A673 (cell line): ENCODE measurements at places on chromosomes 1 and 21. TPM values are rescaled to one million over a fixed set of nuclear protein-coding genes. Genes with fewer than 3 reads are reported as not detected.

The TNFSF4 gene
- total RNA-seq = 0.20 and 0.21 TPM in 2 replicates

The OSCP1 gene
- total RNA-seq = 5.7 and 10.6 TPM in 2 replicates

DNA sequence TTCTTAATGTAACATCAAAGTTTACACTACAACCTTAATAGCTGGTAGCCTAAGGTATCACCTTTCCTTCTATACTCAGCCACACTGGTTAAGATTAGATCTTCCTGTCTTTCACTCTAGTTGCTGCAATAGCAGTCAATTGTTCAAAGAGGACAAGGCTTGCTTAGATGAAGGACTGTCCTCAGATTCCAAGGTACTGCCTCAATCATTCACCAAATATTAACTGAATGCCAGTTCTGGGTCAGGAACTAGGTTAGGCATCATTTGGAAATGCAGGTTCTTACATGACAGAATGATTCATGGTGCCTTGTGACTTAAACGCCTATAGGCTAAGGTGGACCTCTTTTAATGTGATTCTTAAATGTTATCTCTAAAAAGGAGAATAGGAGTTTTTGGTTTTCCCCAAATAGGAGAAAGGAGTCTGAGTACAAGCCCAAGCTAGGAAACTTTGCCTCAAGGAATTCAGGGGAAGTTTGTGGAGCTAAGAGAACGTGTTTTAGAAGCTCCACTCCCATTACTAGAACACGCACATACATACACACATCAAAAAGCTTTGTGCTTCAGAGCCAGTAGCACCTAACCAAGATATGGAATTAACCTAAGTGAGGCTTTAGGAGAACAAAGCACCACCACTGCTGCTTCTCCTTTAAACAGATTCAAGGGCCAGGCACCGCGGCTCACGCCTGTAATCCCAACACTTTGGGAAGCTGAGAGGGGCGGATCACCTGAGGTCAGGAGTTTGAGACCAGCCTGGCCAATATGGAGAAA is 8.5 kb upstream of the WDR47 start:
- H3K4me3 ChIP-seq = no peak overlapping the region
- H3K36me3 ChIP-seq = no peaks in the 10 kb centered on the region
- DNase-seq = no peak
- no peaks in the 10 kb centered on the region for H3K27me3 ChIP-seq
- no peak overlapping the region for H3K27ac ChIP-seq

- no peaks in the 10 kb centered on the region for H3K4me1 ChIP-seq
- no peak overlapping the region for H3K27ac ChIP-seq
- no peak overlapping the region for H3K4me3 ChIP-seq
- no peaks in the 10 kb centered on the region for H3K27me3 ChIP-seq
- DNase-seq = peak; percentile 73
These were observed 32.7 kb upstream of the ETV3 start for GRCh38 chr1:157170677-157171515.

- H3K4me1 ChIP-seq = peaks cover 19% of the 10 kb centered on the region
- no peaks in the 10 kb centered on the region for H3K27me3 ChIP-seq
- H3K36me3 ChIP-seq = no peaks in the 10 kb centered on the region
- no peak overlapping the region for H3K27ac ChIP-seq
These were observed 145.3 kb downstream of the NTNG1 start for GRCh38 chr1:107286125-107286524.

- no peaks in the 10 kb centered on the region for H3K4me1 ChIP-seq
- H3K4me3 ChIP-seq = no peak overlapping the region
- no peak overlapping the region for H3K27ac ChIP-seq
- H3K27me3 ChIP-seq = no peaks in the 10 kb centered on the region
These were observed 74.3 kb downstream of the DHRS3 start for GRCh38 chr1:12543740-12544154.

- H3K36me3 ChIP-seq = no peaks in the 10 kb centered on the region
- no peak overlapping the region for H3K4me3 ChIP-seq
- no peak overlapping the region for H3K27ac ChIP-seq
- no peaks in the 10 kb centered on the region for H3K4me1 ChIP-seq
These were observed 24.3 kb upstream of the FMO2 start for GRCh38 chr1:171160639-171161354.
